ENCODE measurements at places on chromosomes 1 and 21. TPM values are rescaled to one million over a fixed set of nuclear protein-coding genes. Genes with fewer than 3 reads are reported as not detected.

Gene TMPRSS15
- total RNA-seq = not detected

Gene FABP3
- not detected for total RNA-seq

- DNase-seq = no peak
These were observed 2.3 kb upstream of the PMVK start for GRCh38 chr1:154938604-154939399.

DNA sequence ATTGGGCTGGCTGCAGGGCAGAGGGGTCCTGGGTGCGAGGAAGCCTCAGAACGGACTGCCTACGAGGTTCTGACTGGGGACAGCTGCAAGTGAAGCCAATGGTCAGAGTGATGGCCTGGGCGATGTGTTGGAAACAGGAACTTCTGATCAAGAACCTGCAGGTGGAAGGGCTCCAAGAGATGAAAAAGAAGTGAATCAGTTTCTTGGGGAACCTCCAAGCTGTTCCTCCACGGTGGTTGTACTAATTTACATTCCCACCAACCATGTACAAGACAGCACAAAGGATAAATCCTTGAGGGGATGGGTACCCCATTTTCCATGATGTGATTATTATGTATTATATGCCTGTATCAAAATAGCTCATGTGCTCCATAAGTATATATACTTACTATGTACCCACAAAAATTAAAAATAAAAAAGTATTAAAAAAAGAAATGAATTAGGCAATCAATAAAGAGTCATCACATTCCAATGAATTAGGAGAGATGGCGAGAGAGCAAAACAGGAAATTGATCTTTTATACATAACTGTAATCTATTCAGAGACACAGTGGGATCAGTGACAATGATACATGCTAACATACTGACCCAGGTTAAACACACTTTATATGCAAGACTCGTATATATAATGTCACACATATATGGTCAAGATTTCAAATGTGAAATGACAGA is 58.1 kb downstream of the PTPN14 start:
- DNase-seq = no peak

DNA sequence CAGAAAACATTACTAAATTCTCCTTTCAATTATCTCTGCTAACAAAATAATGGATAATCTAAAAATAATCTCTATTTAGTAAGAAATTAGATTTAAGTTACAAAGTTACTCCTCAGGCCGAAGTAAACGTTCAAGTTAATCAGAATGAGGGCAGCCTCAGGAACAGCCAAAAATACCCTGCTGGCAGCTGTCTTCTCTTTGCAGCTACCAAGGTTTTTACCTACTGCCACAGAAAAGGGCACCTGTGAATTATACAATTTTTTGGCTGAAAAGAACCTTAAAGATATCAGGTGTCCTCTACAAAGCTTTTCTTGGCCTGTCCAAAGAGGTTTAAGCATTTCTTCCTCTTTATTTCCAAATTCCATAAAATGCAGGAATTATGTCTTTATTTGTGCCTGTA is 84.4 kb downstream of the AKT3 start:
- no peak for DNase-seq

DNA sequence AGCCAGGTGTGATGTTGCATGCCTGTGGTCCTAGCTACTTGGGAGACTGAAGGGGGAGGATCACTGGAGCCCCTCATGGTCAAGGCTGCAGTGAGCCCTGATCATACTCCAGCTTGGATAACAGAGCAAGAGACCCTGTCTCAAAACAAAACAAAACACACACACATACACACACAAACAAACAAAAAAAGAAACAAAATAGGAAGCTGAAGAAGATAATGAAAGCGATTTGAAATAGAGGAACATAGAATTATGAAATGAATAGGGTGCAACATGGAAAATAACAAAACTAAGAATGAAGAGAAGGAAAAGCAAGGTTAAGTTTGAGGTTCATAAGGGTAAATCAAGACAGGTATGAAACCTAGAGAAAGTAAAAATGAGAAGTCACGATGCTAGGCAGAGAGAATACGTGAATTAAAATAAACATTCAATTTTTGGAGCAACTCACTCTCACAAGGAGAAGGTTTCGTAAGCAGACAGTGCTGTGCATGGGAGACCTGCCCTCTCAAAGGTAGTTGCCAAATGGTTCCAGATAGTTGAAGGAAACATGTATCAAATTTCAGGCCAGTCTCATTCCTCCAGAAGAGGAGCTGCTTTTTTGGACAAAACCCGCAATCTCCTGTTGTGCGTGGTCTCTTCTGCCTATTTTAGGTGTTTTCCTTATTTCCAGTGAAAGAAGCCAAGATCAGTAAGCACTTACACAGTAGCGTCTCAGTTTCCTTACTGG is 3.3 kb downstream of the CD46 start:
- no peak for DNase-seq
